ENCODE measurements at places on chromosomes 2 and 18. TPM values are rescaled to one million over a fixed set of nuclear protein-coding genes. Genes with fewer than 3 reads are reported as not detected.

DNA sequence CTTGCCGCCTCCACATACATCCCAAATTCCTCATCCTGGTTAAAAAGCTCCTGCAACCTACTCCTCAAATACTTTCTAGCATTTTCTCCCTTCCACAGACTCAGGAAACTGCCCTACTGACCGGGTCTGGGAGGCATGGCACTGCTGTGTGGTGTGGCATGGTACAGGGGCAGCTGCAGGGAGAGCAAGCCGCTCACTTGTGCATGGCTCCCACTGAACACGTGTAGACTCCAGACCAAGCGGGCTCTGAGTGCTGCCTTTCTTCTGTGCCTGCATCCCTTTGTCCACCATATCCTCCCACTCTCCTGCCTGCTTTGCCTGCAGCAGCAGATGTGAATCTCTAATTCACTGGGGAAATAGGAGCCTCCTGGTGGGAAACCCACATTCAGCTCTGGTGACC, 72.2 kb downstream of the CCDC93 start:
- DNase-seq, result no peak

The SGO2 gene
- 55.3 TPM for total RNA-seq

DNA sequence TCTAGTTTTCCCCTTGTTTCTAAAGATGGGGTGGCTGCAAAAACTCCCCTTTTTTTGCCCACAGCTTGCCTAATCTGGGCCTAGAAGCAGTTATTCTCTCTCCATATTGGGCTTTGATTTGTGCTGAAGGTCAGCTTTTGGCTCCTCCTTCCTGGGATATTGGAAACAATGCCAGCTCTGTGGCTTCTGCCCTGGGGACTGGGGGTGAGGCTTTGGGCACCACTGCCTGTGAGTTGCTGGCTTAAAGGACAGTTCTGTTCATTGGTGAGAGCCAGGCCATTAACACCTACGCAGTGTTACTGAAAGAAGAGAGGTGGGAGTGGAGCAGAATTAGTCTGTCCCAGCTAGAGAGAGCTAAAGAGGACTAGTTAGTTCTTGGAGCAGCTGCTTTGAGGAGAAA, 4.3 kb downstream of the UBXN2A start:
- DNase-seq, result no peak

DNA sequence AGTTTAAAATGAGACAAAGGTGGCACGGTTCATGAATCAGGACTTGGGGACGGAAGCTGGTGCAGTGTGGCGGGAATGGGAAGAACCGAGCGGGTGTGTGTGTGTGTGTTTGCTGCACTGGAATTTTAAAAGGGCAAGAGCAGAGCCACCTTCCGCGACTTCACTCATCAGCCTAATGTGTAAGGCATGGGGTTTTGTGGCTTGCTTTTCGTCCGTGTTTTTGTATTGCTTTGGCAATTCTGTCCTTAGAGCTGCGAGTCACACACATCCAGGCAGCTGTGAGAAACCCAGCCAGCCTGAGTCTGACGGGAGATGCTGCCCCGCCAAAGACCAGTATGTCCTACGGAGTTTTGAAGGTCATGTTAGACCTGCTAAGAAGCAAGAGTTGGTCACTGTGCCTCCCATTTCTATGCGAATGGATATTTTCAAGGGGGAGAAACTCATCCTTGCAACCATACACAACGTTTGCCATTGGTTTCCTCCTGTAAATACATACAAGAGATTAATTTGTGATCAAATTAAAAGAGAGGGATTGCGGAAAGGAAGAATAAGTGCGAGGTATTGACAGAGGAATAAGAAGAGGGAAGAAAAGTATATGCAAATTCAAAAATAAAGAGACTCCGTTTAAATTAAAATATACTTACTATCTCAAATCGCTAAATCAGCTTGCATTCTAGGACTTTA, 665 bp upstream of the CACNB4 start:
- no peak for DNase-seq

DNA sequence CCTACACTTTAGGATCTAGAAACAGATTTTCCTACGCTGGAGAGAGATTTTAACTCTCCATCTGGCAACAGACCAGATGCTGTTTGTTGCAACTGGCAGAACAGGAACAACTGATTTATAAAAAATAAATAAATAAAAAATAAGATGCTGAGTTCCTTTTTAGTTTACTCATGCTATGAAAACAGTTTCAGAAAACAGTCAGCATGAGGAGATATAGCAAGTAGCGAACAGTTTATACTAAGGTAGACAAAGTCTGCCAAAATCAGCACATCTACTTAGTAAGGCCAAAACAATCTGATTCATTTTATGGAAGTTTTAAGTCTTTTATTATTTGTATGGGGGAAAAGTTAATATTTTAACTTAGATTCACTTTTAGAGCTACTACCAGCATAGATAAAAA, 974.0 kb upstream of the CNTNAP5 start:
- DNase-seq, result no peak

- no peak for DNase-seq
Observed at GRCh38 chr2:233794128-233794658, 16.1 kb downstream of the MROH2A start.

The SLC9A4 gene
- total RNA-seq, result 0.22 TPM

GRCh38 chr18:596288-596881, 403 bp upstream of the CLUL1 start:
- DNase-seq, result peak; percentile 61

The PID1 gene
- not detected for total RNA-seq

All from OCI-LY7 (cell line).